ENCODE measurements at places on chromosomes 16 and 17.

DNA sequence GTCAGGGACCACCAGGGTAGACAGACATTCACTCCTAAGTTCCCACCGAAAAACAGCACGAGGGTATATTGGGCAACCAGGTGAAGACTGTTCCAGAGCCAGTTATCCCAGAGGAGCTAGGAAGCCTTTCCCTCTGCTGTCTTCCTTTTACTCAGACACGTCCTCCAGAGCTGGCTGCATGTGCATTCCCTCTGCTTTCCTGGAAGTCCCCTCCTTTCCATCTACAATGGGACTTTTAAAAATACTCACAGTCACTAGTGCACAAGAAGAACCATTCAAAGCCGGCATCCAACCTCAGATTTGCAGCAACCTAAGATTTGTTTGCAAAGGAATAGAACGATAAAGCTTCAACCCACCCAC lies 32.5 kb upstream of the CRISPLD2 start:
- no peak for DNase-seq

DNA sequence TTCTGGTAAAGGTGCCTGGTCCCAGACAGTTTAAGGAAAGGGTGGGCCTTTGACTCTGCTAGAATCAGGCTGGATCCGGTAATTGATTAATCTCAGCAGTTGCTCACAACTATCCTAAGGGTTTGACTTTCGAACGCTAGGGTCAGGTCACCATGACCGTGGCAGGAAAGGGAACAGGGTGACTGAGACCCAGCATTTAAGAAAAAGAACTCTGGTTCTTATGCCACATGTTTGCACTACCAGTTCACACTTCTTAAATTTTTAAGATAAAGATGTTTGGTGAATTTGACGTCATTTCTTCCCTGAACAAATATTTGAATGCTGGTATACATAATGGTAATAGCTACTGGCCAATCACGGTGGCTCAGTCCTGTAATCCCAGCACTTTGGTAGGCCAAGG lies 52.2 kb downstream of the TEX14 start:
- no peak for DNase-seq

GRCh38 chr16:19040400-19040799 lies 27.0 kb upstream of the COQ7 start:
- no peak for DNase-seq

DNA sequence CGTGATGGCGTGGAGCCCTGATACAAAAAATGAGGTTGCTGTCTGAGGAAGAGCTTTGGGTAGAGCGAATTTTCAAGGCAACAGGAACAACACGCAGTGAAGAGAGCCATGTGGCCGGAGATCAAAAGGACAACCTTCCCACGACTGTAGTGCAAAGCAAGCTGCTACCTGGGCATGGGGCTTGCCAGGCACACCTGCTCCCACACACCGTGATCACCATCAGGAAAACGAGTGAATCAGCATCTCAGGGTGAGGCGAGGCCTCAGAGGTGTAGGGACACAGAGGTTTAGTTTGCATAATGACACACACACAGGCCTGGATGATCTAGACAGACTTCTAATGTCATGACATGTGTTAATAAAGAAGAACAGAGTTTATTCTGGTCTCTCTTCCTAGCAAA lies 65.7 kb downstream of the PARN start:
- DNase-seq = no peak

DNA sequence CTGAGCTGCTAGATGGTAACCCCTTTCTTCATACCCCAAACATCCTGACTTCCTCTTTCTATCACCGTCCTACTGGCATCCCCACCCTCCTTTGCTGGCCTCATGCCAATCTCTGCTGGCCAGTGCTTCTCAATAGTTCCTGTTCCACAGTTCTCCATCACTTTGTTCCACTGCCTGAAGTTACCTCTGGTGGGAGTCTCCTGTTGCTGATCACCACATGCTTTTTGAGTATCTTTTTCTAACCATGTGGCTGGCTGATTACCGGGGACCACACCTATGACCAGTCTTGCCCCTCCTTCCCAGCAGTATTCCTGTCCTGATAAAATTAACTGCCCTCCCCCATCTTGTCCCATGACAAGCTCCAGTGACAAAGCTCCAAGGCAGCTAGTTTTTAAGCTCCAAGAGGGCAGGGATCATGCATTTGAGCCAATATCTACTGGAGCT lies 380.4 kb upstream of the CCL2 start:
- DNase-seq = no peak

GRCh38 chr17:79888811-79889634 lies 49.8 kb upstream of the CBX4 start:
- DNase-seq = no peak

GRCh38 chr17:51045621-51046020 lies 75.0 kb downstream of the SPAG9 start:
- no peak for DNase-seq

- DNase-seq = no peak
Observed at GRCh38 chr16:89924925-89925307, 1.8 kb downstream of the TUBB3 start.

DNA sequence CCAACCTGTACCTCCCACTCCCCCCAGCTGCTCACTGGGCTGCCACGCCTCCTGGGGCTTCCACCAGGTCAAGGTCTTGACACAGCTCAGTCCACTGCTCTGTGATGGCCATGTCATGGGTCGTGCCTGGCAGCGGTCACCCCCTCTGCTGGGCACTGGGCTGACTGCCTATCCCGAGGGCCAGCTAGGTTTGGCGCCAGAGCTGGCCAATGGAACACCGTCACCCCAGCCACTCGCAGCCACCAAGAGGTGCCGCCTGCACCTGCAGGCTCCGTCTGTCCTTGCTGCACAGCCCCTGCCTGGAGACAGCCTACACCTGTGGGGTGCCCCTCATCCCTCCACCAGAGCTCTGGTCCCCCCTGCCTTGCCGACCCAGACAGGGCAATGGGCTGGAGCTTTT lies 4.5 kb upstream of the RAB40C start:
- no peak for DNase-seq

DNA sequence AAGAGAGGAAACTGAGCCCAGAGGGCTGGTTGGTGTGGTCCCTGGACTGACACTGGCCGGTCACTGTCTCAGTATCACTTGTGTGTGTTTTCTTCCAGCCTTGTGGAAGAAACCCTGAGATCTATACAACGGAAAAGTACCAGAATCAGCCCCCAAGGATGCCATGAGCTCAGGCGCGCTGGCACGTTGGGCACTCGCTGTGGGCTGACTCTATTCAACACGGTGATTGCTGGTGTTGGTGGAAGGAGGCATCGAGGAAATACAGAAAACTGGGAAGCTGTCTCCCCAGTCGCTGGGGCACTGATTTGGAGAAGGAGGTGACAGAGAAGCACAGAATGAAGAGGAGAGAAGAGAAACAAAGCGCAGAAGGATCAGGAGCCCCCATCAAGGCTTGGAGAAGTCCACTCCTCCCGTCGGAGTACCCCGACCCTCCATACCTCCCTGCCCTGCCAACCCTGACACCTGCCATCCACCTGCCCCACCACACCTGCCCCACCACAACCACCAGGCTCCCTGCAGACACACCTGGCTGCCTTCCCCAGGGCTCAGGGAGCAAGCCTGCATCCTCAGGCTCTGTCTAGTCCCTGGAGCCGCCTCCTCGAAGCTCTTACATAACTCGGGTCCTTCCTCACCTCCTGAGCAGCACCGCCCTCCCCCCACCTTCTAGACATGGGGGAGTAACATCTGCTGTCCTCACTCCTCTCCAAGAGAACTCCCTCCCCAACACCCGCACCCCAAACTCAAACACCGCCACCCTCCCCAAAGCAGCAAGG lies 66.5 kb downstream of the RBFOX3 start:
- no peak for DNase-seq

GRCh38 chr16:46970089-46970488 lies 3.4 kb downstream of the DNAJA2 start:
- no peak for DNase-seq

DNA sequence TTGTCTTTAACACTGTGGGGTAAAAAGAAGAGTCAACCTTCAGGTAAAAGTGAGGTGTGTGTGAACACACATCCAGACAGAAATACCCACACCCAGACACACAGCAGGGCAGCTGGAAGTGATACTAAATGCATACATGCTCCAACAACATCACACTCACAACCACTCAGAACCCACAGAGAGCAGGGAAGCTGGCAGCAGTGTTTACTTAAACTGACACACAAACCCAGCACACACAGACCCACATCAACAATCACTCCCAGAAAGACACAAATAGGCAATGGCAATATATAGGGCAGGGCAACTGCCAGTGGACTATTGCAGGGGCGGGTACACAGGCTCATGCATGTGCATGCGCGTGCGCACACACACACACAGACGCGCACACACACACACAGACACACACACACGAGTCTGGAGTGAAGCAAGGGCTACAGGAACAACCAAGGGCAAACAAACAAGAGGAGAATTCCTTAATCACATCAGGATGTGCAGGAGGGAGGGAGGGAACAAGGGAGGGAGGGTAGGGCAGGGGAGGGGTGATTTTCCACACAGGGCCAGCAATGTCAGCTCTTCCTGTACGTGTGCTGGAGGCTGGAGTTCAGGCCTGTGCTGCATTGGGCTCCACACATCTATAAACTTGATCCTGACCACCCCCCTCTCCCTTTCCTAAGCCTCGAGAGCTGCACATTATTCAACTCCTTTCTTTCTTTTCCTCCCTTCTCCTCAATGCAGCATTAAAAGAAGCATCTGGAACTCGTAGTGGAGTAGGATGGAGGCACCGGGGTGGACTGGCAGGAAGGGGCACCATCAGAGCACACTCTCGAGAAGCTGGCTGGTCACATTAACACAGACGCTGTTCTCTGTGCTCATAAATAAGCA lies 30.1 kb downstream of the HIC1 start:
- DNase-seq = no peak

DNA sequence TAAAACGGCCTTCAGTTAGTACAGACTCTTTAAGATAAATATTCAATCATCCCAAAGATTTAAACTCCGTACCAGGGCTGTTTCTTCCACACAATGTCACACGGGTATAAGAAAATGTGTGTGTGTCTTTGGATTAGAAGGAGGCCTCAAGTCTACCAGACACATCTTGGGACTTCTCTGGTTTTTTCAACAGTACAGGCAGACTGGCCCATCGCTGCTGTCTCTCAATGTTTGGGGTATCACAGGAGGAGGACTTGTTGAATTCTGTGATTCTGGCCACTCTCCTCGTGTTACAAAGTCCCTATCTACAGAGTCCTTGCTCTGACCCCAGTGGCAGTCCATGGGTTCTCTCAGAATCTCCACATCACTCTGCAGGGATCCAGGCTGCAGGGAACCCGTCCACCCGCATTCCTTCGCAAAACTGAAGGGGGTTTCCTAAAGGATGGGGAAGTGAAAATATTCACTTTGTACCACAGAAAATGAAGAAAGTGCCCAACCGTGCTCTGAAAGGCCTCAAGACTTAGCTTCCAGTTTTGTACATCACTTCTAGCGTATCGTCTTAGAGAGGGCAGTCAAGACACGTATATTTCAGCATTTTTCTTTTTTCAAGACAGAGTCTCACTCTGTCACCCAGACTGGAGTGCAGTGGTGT lies 373.2 kb downstream of the NPIPA8 start:
- no peak for DNase-seq

GRCh38 chr17:68293490-68294195 lies 2.3 kb downstream of the ARSG start:
- no peak for DNase-seq

GRCh38 chr17:11997972-11998233 lies 628 bp upstream of the ZNF18 start:
- no peak for DNase-seq

DNA sequence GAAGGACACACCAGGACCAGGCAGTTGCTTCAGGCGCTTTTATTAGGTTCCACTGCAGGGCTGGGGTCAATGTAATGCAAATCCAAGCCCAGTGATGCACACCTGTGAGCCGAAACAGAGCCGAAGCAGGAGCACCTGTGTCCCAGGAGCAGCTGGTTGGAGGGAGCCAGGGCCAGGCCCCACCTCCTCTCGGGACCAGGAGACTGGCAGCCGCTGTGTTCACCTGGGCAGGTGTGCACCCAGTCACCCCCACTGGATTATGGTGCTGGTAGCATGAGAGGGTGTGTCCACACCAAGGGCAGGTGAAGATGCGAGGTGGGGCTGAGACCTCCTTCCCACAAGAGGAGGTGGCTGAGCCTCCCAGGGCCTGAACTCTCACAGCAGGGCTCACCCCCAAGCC lies 4.7 kb upstream of the FAAP100 start:
- no peak for DNase-seq

GRCh38 chr16:87653234-87653633 lies 50.9 kb downstream of the JPH3 start:
- DNase-seq = no peak

- DNase-seq = no peak
Observed at GRCh38 chr17:65228734-65229620, 91.8 kb downstream of the RGS9 start.

DNA sequence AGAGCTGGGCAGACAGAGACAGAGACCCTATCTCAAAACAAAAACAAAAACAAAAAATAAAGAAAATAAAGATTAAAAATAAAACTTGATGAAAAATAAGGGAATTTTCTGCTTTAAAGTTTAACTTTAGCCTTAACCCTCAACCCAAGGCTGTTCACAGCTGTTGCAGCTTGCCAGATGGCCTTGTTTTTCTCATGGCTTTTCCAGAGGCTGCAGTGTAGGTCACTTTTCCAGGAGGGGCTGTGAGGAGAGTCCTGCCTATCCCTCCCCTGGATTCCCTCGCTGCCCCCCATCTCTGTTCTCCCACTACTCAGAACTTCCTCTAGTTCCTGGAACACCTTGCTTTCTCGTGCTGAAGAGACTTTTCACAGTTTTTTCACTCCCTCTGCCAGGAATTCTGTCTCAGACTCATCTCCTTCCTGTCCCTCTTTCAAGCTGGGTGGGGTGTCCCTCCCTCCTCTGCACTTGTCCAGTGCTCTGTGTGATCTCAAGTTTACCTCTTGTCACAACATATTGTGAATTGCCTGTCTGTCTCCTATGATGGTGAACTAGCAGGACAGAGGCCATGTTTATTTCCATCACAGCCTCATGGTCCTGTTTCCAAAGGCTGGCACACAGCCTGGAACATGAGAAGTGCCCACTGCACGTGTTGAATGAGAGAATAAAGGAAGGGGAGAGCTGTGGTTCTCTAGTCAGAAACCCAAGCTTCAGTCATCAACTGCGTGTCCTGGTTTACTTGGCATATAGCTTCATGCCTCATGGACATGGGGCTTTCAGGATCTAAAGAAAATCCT lies 69.9 kb upstream of the MSI2 start:
- DNase-seq = no peak

DNA sequence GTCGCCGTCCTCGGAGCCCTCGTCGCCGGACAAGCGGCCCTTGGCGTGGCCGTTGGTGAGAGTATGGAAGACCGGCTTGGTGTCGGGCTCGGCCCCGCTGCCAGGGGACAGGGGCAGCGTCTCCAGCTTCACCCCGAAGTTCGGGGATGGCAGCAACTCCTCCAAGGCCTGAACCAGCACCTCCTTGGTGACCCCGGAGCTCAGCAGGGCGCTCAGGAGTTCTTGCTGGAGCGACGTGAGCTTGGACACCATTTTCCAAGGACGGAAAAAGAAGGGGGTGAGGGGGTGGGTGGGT lies 279 bp downstream of the HNF1B start:
- DNase-seq = no peak

DNA sequence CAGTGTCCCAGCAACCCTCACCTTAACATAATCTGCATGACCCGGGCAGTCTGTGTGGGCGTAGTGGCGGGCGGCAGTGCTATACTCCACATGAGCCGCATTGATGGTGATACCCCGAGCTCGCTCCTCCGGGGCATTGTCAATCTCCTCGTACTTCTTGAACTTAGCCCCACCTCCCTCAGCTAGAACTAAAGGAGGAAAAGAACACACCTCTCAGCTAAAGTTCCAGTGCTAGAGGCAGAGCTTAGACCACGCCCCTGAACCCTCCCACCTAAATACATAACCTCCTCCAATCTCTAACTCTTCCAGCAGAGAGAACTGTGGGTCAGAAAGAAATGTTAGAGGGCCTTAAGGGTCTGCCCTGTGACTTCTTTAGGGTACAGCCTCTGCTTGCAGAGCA lies 855 bp downstream of the TUFM start:
- DNase-seq = no peak
